ENCODE measurements at places on chromosomes 4 and X.
A peak's percentile ranks its signal among the peaks of the same experiment; 100 is the strongest.

DNA sequence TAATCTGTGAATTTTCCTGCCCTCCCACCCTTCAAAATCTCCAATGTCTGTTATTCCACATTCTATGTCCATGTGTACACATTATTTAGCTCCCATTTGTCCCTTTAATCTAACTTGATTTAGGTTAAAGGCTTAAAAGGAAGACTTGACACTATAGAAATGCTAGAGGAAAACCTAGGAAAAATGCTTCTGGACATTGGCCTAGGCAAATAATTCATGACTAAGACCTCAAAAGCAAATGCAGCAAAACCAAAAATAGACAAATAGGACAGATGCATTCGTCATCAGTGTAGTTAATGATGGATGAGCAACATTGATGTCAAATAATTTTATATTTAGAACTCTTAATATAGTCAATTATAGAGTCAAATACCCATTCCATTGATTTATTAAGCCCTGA, 36.9 kb downstream of the INTU start:
- no peak for DNase-seq

- no peak for DNase-seq
Measured at GRCh38 chr4:88159229-88159725, 838 bp upstream of the ABCG2 start.

- DNase-seq, result no peak
Measured at GRCh38 chr4:8913121-8913857, 41.6 kb upstream of the HMX1 start.

- peak; percentile 35 for DNase-seq
Measured at GRCh38 chrX:154799556-154800348, 5.5 kb downstream of the MPP1 start.

GRCh38 chrX:37425370-37425769, 76.2 kb downstream of the PRRG1 start:
- peak; percentile 12 for DNase-seq

DNA sequence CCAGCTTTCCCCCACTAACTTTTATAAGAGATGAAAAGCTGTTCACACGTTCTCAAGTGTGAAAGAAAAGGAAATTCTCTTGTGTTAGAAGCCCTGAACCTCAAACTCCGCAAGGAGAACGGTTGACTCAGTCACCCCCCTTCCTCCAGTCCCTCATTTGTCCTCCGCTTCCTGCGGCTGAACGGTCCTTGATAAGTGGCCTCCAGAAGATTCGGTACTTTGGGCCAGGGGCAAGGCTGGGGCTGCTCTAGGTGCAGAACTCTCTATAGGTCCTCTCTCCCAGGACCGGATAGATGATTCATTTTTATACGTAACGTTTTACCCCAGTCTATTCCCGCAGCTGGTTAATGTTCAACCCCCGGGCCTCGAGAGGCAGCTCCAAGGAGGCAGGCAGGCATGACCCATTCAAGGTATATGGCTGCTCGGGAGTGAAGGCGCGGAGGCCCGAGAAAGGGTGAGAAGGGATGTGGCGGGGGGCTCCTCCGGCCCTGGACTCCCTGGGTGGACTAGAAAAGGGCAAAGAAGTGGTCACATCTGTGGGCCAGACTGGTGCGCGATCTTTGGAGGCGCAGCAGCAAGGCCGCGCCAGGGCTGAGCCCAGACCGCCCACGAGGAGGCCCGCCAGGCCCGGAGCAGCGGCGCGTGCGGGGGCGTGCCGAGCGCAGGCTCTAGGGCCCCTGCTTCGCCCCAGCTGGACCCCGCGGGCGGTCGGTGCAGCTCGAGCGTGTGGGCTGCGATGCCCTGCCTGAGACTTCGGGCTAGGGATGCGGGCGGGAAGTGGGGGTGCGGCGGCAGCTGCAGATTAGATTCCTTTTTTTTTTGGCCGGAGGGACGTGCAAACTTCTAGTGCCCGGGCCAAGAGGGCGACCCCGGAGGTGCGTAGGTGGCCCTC, 11.7 kb downstream of the PITX2 start:
- no peak for DNase-seq

DNA sequence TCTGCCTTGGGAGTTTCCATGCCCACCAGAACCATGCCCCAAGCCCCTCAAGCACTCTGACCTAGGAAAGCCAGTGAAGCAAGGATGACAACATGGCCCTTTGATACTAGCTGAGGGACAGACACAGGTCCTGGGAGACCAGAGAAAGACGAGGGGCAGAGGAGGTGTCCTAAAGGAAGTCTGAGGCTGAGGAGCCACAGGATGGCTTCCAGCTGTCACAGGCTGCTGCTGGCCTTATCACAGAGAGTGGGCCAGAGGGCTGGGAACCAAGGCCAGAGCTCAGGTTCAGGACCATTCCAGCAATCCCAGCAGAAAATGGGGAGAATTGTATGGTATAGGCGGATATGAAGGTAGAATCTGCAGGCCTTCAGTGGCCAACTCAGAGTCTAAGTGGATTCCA, 31.7 kb upstream of the MSANTD1 start:
- DNase-seq, result no peak

- peak; percentile 73 for DNase-seq
Measured at GRCh38 chr4:152970102-152970820, 34.1 kb downstream of the FHDC1 start.

DNA sequence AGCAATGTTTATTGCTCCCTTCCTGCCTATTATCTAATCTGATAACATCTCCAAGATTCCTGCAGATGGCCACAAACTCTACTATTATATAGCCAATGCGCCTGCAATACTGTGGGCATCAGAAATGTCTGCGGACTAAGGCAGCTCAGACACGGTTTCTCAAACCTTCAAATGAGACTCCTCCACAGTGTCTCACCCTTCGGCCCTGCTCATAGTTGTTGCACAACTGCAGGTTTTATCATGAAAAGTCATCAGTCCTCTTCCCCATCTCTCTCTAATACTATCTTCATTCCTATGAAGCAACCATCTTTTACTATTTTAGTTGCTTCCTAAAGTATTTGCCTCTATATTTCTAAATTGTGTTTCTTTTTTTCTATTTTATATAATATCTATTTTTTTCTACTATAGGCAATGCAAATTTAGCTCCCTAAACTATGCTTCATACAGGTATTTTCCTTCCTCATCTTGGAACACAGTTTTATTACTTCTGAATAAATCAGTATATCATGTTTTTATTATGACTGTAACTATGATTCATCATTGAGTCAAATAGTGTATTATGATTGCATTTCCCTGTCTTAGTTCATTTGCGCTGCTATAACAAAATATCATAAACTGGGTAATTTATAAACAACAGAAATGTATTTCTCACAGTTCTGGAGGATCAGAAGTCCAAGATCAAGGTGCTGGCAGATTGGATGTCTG, 129.7 kb upstream of the EDNRA start:
- no peak for DNase-seq

DNA sequence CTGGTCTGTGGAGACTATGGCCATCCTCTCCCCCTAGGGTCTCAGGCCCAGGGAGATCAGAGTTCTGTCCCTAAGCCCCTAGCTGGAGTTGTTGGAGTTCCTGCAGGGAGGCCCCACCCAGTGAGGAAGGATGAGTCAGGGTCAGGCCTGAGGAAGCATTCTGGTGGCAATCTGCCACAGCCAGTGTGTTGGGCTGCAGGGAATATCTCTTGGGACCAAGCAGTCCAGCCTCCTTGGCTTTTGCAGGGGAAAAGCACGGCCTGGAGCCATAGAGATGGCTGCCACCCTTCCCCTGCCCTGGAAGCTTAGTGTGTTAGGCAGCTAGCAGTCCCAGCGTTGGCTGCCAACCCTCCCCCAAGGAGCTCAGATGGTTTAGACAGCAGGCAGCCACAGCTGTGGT, 202.4 kb downstream of the RTL9 start:
- no peak for DNase-seq

- DNase-seq, result no peak
Measured at GRCh38 chrX:723781-724180, 93.2 kb downstream of the SHOX start.

- no peak for DNase-seq
Measured at GRCh38 chr4:36285784-36286480, 4.5 kb downstream of the DTHD1 start.

DNA sequence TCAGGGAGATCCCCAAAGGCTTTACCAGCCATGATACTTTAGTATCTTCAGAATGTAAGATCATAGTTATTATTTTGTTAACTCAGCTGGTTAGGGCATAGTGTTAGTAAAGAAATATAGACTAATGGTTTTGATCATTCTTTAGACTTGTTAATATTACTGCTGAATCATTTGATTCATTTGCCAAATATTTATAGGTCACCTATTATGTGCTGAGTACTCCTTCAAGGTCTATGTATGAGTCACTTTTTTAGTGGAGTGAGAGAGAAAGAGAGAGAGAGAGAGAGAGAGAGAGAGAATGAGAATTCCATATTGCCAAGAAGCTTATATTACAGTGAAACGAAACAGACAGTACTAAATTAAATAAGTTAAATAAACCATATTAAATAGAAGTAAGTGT, 110.3 kb downstream of the UBE2NL start:
- DNase-seq, result peak; percentile 15

DNA sequence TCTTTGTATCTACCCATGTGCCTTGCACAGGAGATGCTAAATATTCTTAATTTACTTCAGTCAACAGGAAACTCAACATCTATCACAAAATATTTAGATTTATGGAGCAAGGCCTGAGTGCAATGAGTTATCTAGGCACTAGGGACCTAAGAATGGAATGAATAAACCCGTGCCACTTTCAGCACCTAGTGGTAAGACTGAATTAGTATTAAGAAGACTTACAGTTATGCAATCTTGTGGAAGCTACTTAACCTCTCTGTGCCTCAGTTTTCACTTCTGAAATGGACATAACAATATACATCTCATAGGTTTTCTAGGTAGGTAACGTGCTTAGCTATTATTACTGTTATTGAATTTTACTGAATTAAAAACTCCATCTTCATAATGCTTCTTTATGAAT, 144.6 kb upstream of the MAP3K15 start:
- no peak for DNase-seq

- no peak for DNase-seq
Measured at GRCh38 chr4:27973056-27973455, 1112.4 kb downstream of the STIM2 start.

DNA sequence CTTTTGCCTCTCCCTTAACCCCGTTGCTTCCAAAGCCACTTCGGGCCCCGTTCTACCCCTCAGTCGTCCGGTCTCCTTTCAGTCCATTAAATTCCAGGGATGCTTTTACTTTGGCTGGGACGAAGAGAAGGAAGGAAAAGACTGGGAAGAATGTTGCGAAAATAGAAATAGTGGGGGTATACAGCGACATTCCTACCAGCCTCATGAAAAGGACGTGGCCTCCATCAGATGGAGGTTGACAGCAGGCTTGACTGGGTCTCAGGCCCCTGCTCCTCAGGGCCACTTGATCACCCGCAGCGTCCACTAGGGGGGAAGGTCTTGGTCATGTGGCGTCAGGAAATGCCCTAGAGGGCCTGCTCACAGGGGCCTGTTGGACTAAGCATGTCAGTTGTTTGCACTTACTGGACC, 657 bp upstream of the ANKRD50 start:
- peak; percentile 76 for DNase-seq

DNA sequence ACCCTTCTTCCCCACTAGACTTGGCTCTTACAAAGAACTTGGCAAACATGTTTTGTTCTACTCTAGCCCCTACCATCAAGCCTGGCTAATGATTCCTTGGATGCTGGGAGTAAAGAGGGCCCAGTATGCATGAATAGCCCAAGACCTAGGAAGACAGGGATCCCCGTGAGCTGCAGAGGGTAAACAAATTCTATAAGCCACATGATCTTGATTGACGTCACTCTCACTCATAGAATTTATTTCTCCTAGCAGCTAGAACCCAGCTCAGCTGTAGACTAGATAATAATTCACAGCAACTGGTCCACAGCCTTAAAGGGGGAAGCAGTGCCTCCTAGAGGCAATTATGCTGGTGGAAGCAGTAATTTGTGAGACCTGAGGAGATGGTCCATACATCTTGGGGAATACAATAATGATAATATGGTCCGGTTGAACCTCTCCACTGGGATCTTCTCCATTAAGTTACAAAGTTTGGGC, 16.1 kb upstream of the USO1 start:
- DNase-seq, result no peak

DNA sequence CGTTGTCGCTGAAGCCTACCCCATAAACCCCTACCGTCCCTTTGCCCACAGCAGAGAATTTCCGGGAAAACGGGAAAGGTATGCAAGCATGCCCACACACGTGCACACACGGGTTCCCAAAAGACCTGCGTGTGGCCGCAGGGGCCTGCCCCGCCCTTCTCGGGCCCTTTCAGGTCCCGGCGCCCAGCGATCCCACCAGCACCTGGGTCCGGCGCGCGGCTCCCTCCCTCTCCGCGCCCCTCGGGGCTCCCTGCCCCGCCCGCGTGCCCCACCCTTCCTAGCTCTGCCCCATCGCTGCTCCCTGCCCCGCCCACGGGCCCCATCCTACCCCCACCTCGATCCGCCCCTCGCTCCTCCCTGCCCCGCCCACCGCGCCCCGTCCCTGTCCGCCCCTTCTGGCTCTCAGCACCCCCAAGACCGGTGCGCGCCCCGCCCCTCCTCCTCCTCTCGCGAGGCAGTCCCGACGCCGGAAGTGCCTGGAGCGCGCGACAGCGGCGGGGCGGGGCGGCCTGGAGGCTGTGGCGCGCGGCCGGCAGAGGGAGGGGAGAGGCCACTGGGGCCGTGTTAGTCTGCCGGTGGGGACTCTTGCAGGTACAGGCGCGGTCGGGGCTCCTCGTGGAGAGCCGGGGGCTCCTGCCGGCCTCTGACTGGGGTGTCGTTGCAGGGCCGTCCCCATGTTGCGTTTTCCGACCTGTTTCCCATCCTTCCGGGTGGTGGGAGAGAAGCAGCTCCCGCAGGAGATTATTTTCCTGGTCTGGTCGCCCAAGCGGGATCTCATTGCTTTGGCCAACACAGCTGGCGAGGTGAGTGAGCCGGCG, at the start of gene ANAPC4:
ANAPC4 (plus strand) TSS at position 510 of the 818 bp plus-strand sequence; CDS start at position 675, 165 bp downstream.
- DNase-seq, result peak; percentile 95

GRCh38 chrX:70033348-70034051, 16.2 kb downstream of the AWAT2 start:
- peak; percentile 12 for DNase-seq

DNA sequence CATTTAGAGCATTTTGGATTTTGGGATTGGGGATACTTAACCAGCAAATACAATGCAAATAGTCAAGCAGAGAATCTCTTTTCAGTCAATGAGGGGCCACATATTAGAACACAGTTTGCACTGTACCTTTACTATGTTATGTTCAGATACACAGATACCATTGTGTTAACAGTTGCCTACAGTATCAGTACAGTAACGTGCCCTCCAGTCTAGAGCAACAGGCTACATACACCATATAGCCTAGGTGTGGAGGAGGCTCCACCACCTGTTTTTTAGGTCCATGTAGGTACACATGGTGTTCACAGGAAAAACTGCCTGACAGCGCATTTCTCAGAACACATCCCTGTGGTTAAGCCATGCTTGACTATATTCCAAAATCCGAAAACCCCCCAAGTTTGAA, 9.1 kb downstream of the GRPEL1 start:
- DNase-seq, result no peak

GRCh38 chr4:25914670-25915352, 791 bp downstream of the SMIM20 start:
- DNase-seq, result no peak

GRCh38 chr4:57308301-57308700, 198.1 kb upstream of the IGFBP7 start:
- DNase-seq, result no peak

GRCh38 chrX:15269618-15270521, at the start of gene ASB9:
ASB9 (minus strand) TSS chrX:15270083; CDS start chrX:15269874, 209 bp downstream.
- DNase-seq, result peak; percentile 42

GRCh38 chr4:2269206-2269531, 7.3 kb upstream of the MXD4 start:
- DNase-seq, result no peak

GRCh38 chr4:159401226-159401712, 298.4 kb downstream of the RAPGEF2 start:
- DNase-seq, result no peak

GRCh38 chrX:45912316-45912715, 632.9 kb downstream of the ZNF674 start:
- DNase-seq, result no peak
